ENCODE measurements at places on chromosomes 12 and 14.

- DNase-seq: no peak
These were observed 113.4 kb downstream of the SPTSSA start for GRCh38 chr14:34348592-34348991.

DNA sequence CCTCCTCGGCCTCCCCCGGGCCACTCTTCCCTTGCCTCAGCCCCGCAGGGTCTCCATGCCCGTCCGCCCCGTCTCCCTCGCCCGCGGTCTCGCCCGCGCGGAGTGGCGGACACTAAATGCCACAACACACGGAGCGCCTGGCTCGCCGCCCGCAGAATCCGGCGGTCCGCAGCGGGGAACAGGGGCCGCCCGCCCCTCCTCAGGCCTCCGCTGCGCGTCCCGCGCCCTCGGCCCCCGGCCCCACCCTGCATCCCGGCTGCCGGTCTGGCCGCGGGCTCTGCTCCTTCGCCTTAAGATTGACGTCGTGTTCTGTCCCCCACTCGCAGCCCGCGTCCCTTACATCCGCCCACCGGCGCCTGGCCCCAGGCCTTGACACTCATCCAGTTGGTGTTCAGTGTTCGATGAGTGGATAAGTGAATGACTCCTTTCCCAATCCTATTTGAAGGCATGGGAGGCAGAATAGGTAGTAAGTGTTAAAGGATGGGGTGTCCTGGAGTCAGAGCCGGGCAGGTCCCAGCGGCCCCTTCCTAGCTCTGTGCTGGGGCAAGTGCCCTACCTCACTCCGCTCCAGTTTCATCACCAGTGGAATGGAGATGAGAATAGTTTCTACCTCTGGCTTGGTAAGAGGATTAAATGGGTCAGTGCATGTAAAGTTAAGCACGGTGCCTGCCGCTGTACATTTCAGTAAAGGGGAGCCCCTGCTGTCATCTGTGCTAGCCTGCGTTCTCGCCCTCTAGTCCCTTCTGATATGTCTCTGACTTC, 622 bp downstream of the TECPR2 start:
- DNase-seq: no peak

DNA sequence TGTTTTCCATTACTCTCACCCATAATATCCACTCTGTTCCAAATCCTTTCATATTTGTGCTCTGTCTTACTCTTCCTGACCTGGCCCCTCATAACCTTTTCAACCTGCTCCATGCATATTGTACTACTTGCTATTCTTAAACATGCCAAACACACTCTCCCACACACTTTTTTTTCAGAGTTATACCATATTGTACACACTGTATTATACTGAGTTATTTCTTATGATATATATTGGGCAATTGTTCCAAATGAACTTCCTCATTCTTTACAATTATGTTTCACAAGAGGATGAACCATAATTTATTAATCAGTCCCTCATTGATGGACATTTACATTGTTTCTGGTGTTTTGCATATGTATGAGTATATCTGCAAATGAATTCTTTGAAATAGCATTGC, 18.5 kb downstream of the ATL1 start:
- DNase-seq: no peak

DNA sequence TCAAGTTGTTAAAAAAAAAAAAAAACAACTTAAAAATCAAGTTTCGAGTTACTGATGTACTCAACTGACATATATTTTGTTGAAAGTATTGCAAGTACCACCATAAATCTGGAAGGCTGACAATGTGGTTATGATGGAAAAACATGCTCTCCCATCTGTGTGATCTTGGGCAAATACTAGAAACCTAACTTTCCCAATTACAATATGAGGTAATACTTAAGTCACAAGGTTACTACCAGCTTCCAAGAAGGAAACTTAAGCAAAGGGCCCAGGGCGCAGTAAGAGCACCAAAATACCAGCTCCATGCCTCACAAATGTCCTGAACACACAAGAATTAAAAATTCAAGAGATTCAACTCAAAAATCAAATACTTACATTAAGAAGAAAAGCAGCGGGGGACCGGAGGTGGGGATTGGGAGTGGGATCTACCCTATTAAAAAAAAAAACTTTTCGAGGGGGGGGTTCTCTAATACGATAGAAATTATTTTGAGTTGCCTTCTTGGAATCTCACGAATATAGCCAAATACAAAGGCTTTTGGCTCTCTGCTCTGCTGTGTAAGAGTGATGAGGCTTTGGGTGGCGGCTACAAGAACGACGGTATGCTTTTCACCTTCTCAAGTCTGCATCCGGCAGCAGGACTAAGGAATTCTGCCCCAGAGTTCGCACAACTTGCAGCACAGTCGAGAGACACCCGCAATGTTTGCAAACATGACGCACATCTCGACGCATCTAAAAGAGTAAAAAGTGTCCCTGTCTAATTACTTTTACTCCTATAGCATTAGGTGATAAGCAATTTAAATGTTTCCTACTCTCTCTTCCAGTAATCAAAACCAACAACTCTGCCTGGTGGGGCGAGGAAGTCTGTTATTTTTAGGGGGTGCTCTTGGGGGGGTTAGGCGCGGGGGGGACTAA, 1.1 kb downstream of the SAV1 start:
- DNase-seq: no peak

GRCh38 chr12:120791669-120792176, 66.1 kb downstream of the ACADS start:
- no peak for DNase-seq

- DNase-seq: no peak
These were observed 19.3 kb upstream of the ST8SIA1 start for GRCh38 chr12:22353615-22354325.

DNA sequence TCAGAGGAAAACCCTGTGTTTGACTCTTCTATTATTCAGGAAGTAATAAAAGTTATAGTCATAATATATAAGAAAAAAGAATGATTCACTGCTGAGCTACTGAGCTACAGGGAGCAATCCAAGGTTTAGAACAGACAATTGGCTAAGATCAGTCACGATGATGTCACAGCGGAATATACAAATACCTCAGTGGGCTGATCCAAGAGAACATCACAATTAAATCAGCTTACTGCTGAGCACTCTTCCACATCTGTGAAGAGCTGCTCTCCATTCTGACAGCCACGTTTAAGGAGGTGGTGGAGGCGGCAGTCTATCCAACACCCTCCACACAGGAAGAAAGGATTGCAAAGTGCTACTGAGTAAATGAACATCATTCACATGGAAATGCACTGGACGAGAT, 271.0 kb downstream of the APAF1 start:
- no peak for DNase-seq

- no peak for DNase-seq
These were observed 4.8 kb downstream of the MED6 start for GRCh38 chr14:70595443-70596185.

DNA sequence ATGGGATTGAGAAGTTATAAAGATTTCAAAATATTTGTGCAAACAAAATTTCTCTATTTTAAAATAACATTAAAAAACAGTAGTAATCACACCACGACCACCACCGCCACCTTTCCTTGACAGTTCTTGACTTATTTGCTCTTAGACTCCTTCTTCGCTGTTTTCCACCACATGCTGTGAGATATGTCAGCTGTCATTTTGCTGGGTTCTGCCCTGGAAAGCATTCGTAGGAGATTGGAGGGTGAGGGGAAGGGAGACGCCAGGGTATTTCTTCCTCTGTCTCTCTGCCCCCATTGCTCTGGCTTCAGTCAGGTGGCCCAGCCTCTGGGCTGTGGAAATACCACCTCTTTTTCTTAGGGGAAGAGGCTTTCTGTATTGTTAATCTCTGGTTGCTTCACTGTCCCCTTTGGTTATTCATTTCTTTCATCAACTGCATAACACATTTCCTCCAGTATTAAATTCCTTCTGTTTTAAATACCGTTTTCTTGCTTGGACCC, 186.2 kb downstream of the NEDD1 start:
- no peak for DNase-seq

- DNase-seq: no peak
These were observed 6.5 kb downstream of the NECAP1 start for GRCh38 chr12:8088574-8088973.

DNA sequence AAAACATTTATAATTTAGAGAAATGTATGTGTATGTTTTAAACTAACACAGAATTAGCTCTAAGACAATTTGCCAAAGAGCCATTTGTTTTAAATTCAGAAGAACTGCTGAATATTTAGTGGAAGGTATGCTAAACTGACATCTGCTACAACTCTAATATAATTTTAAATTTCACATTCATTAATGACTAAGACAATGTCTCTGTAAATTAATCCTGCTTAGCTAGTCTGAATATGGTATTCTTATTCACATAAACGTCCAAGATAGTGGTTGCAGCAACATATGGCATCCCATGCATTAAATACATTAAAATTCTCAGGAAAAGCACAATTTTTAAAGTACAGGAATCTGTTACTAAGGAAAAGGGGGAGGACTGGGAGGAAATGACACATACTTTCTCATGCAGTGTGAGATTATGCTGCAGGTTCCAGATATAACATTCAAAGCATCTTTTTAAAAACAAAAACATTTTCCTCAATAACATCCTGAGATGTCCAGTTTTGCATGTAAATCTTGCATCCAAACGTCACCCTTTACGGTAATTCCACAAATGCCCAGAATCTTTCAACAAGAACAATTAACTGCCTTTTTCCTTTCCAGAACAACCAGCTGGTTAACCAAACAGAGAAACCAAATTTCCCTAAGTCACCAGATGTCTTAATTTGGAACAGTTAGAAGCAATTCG, 26.9 kb downstream of the WDR89 start:
- no peak for DNase-seq

- DNase-seq: no peak
These were observed 20.5 kb upstream of the CLMN start for GRCh38 chr14:95340201-95340697.

GRCh38 chr14:93490001-93490400, 59.3 kb downstream of the UNC79 start:
- DNase-seq: no peak

- DNase-seq: no peak
These were observed 27.1 kb downstream of the TMEM229B start for GRCh38 chr14:67461341-67461985.

DNA sequence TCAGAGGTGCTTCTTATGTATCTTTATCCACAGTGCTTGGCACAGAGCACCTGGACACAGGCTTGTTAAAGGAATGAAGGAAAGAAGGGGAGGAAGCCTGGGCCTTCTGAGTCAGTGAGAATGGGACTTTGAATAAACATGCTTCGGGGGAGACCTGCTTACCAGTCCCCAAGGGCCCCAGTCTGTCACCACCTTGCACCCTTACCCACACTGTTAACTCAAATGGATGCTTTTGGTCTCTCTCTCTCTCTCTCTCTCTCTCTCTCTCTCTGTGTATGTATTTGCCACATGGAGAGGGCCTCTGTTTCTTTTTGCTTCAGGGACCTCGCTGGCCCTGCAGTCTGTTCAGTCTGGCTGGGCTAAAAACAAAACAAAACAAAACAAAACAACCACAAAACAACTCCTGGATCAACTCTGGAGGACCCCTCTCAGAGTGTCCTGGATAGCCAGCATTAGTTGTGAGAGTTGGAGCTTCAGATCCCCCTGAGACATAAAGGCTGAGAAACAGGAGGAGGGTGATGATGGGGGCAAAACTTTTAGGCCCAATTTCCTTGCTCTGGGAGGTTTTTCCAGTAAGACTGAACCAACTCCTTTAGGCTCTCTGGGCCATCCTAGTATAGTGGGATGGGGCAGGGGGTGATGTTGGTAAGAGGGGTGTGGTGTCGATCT, 1.9 kb downstream of the KIF5A start:
- no peak for DNase-seq

- DNase-seq: no peak
These were observed 21.7 kb downstream of the BMP4 start for GRCh38 chr14:53934778-53935414.

GRCh38 chr12:108141600-108142130, 12.6 kb downstream of the WSCD2 start:
- DNase-seq: no peak

- DNase-seq: no peak
These were observed 33.4 kb downstream of the ELK3 start for GRCh38 chr12:96227365-96228106.

DNA sequence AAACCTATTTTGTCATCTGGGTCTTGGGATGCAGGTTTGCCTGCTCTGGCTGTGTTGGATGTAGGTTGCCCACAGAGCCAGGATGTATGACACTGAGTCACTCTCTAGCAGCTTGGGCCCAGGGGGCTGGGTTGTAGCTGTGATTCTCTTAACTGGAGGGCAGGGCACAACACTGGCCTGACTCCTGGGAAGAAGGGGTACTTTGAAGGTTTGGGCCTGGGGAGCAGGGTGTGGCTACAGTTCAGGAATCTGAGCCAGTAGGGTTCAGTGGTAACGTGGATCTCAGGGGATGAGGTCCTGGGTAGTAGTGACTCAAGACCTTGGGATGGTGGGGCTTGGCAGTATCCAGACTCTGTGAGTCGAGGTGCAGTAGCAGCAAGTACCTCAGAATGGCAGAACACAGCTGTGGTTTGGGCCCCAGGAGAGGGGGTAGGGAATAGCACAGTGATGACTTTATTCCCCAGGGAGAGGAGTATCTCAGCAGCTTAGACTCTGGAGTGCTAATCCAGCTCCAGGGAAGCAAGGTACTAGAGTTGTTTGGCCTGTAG, 25.7 kb downstream of the TBC1D15 start:
- DNase-seq: no peak

- no peak for DNase-seq
These were observed 155.8 kb upstream of the FKBP4 start for GRCh38 chr12:2639020-2639298.

DNA sequence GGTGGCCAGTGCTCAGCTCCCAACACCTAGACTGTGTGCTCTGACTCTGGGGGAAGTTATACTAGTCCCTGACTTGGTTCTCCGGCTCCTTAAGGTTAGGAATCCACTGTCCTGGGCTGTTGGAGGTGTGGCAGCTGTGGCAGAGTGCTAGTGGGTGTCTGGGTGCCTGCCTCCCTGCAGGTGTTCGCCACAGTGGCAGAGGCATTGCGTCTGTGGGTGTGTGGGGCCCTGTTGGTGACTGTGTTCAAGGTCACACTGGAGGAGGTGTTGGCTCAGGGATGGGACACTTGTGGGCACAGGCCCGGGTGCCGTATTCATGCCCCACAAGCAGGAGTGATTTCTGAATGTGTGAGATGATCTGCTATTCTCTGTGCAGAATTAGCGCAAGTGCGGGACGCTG, 467.4 kb downstream of the TMEM121 start:
- DNase-seq: no peak

DNA sequence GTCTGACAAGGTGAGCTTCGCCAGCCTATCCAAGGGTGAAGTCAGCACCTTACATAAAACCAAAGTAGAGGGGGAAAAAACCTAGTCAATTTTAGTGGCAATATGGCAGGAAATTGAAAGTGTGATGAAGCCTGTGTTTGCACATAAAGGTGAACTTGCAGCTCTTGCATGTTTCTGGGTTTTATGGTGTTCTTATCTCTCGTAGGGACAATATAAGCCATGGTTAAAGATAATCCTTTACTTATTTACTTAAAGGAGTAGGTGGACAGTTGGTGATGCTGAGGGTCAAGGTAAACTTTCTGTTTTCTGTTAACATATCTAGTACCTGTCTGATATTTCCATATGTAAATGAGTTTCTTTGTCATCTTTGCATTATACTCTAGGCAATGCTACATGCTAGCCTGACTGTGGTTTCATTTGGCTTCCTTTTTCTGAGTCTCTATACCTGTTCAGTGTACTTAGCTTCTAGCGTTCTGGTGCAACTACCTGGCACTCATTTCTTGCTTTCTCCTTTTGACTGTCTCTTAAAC, 32.8 kb downstream of the CCDC91 start:
- DNase-seq: no peak

Data from Panc1 (cell line).